ENCODE measurements at places on chromosomes 6 and 20.

- DNase-seq: no peak
Measured at GRCh38 chr20:49118307-49118706, 69.8 kb downstream of the STAU1 start.

DNA sequence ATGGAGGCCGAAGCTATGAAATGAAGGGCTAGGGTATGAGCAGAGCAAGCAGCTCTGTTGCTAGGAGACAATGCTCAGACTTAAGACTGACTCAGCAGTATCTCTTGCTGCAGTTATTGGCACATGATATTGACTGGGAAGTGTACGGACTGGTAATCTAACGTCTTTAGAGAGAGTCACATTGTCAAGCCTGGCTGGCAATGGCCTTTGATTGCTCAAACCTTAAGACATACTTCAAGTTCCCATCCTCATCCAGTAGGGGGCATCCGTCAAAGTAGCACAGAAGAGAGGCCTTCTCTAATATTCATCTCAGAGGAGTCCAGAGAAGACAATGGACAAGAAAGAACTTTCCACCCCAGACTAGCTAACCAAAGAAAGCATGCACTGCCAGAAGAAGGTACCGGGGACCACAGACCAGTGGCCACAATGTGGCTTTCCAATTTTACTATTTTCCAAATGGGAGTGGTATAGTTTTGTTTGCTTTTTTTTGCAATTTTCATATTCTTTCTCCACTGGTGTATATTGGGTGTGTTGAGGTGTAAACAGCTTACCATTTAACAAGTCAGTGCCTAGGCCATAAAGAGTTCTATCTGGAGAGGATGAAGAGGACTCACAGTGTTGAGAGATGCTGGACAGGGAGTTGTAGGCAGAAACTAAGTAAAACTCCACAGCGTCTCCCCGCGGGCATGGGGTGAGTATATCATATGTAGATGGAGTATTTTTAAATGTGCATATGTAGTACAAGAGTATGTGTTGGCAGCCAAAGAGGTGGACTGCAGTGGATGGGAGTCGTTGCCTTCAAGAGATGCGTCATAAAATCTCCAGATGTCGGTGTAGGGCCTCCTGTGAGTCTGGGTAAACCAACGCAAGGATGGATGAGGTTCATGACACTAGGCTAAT is 36.7 kb downstream of the LRFN2 start:
- peak; percentile 51 for DNase-seq

DNA sequence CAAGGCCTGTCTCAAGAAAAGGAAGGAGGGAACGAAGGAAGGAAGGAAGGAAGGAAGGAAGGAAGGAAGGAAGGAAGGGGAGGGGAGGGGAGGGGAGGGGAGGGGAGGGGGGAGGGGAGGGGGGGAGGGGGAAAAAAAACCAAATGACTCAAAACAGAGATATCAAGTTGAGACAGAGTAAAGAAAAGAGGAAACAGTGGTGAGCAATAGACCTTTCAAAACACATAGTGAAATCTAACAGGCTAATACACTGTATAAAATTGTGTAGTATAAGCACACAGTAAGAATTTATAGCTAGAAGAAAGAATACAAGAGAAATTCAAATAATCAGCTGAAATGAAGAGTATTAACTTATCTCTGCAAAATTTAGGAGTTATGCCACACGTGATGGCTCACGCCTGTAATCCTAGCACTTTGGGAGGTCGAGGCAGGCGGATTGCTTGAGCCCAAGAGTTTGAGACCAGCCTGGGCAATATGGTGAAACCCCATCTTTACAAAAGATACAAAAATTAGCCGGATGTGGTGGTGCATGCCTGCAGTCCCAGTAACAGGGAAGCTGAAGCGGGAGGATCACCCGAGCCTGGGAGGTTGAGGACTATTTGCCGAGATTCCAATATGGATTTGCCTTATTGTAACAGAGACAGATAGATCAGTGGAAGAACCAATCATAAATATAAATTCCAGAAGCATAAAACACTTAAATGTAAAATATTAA is 123.2 kb downstream of the PRND start:
- DNase-seq: peak; percentile 59

DNA sequence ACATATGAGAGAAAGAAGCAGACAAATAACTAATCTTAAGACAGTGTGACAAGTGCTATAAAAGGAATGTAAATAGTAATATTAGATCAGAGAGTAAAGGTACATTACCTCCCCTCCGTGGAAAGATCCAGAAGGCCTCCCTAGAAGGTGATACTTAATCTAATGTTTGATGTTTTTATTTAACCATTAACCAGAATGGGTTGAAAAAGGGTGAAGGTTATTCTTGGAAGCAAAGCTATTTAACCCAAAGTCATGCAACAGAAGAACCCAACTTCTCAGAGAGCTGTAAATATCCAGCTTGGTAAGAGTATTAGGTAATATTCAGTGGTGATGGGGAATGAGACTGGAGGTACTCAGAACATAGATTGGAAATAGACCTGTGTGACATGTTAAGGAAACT is 68.0 kb upstream of the HIVEP1 start:
- DNase-seq: no peak

- no peak for DNase-seq
Measured at GRCh38 chr6:74964871-74965441, 240.9 kb downstream of the COL12A1 start.

DNA sequence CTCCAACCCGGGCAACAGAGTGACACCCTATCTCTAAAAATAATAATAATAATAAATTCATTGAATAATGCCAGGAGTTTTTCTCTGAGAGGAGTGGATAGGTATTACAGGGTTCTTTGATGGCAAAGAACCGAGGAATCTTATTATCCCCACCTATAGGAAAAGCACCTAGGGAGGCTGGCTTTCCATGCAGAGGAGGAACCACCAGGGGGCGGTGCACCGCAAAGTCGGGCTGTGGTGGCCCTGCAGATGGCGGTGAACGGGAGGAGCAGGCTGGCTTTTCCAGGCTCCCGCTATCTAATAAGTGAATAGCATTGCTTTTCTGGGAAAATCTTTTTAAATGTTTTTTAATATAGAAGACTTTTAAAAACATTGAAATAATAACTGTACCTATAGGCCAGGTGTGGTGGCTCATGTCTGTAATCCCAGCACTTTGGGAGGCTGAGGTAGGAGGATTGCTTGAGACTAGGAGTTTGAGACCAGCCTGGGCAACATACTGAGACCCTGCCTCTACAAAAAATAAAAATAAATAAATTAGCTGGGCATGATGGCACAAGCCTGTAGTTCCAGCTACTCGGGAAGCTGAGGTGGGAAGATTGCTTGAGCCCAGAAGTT is 864.2 kb downstream of the KIF16B start:
- DNase-seq: peak; percentile 64

- DNase-seq: no peak
Measured at GRCh38 chr6:99602520-99603420, 3.9 kb upstream of the PRDM13 start.

DNA sequence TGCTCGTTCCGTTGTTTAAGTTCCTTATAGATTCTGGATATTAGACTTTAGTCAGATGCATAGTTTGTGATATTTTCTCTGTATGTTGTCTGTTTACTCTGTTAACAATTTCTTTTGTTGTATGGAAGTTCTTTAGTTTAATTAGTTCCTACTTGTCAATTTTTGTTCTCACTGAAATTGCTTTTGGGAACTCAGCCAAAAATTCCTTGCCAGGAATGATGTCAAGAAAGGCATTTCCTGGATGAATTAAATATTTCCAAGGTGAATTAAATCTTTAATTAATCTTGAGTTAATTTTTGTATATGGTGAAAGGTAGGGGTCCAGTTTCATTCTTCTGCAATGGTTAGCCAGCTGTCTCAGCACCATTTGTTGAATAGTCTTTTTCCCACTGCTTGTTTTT is 406.2 kb upstream of the NOX3 start:
- DNase-seq: no peak

- no peak for DNase-seq
Measured at GRCh38 chr6:71608646-71609045, 277.7 kb upstream of the RIMS1 start.

DNA sequence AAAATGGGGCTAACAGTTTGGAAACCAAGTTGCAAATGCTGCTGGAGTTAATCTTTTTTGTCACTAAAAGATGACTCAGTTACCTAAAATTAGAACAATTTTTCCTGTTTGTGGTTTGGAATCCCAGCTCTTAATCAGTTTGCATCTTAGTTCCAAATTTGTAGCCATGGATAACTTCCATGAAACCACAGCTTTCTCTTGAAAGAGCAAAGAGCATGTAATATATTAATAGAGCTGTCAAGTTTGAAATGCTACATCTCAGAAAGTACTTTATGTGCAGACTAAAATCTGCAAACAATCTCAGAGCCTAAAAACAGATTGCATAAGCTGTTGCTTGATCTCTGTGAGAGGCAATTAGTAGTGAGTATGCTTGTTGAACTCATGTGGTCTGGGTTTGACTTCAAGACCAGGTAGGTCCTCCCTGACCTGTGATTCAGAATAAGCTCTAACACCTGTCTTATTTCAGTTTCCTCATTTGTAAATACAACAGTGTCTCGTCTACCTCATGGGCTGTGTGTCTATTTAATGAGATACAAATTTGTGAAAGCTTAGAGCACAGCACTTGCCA is 23.5 kb downstream of the DHX35 start:
- peak; percentile 19 for DNase-seq

DNA sequence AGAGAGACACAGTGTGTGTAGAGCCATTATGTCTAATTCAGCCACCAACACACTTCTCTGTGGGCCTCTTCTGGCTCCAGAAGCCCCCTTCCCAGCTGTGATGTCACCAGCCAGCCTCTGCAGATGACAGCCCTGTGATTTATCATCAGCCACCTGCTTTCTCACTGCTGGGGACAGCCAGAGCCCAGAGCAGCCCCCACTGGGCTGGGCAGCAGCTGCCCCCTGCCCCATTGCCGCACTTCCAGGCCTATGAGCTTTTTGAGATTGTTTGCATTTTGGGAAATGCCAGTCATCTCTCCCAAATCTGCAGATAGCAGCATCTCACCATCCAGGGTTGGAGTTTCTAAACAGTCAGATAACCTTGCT is 21.9 kb upstream of the STX16 start:
- no peak for DNase-seq

GRCh38 chr20:38222231-38222922 is 38.2 kb downstream of the KIAA1755 start:
- DNase-seq: peak; percentile 81

GRCh38 chr6:98325366-98325765 is 509.0 kb upstream of the POU3F2 start:
- no peak for DNase-seq

GRCh38 chr6:45717027-45717426 is 298.6 kb downstream of the CLIC5 start:
- DNase-seq: no peak

DNA sequence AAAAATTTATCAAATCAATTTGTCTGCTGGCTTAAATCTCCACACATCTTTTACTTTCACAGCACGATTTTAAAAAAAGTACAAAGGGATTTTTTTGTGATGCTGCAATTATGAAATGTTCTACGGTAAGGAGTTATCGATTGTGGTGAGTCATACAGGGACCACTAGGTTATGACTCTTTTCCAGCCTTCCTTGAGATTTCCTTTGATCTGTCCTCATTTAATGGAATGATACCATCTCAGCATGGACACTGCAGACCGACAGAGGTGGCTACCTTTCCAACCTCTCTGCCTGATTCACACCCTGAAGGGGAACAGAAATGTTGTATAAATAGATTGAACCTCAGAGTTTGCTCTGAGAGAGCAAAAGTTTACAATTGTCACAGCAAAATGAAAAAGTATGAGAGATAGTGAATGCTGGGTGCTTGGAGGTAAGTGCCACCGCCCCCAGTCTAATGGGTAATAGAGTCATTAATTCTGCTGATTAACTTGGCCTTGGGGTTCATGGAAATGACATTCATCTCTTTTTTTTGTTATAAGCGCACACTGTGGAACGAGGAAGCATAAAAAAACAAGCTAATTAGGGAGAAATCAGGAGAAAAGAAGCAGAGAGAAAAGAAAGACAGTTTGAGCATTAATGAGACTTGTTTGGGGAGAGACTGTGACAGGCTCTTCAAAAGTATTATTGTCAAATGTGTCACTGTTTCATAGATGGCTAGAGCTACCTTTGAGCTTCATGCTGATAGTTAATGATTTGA is 306.0 kb downstream of the RNF144B start:
- no peak for DNase-seq

GRCh38 chr20:57633945-57634491 is 13.8 kb upstream of the ZBP1 start:
- no peak for DNase-seq

DNA sequence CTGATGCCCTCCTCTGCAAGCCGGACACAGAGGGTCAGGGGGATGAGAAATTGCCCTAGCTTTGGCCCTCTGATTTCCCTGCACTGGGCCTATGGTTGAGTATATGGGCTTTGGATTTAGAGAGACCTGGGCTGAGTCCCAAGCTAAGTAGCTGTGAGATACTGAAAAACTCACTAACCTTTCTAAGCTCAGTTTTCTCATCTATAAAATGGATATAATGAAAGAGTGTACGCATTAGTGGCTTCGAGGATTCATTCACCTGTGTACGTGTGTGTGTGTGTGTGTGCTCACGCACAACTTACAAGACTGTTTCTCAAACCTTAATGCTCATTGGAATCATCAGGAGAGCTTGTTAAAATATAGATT is 12.7 kb upstream of the RBPJL start:
- no peak for DNase-seq

DNA sequence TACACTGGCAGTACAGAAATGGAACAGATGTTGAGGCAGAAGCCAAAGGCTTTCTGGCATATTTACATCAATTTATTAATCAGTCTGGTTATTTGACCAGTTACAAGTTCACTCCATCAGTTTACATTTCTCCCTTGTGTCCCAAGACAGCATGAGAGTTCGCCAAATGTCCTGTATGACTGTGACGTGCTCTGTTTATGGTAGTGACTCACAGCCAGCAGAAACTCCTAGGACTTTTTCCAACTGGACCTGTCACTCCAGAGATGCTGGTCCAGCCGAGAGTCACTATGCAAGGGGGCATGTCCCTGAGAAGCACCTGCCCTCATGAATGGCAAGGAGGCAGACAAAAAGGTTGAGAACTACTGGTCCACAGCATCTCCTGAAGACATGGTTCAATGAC is 160.0 kb downstream of the LRFN2 start:
- no peak for DNase-seq

DNA sequence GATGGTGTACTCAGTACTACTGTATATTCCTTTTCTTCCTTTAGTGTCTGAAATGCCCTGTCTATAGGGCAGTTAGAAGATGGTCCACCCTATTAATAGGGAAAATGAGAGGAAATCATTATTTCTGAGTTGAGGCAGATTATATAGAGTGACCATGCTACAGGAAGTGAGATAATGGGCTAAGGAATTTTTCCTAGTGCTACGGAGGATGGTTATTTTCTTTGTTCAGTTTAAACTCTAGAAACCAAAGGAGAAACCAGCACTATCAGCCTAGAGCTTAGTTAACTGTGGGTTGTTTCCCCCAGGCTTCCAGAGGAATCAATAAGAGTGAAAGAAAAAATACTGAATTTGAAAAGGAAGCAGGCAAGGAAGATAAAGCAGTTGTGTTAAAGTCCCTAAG is 474 bp downstream of the TSBP1 start:
- DNase-seq: no peak

- DNase-seq: no peak
Measured at GRCh38 chr6:75118925-75119515, 86.8 kb downstream of the COL12A1 start.

Measured in GM10248 (cell line).